ENCODE measurements at places on chromosomes 5 and 9.

DNA sequence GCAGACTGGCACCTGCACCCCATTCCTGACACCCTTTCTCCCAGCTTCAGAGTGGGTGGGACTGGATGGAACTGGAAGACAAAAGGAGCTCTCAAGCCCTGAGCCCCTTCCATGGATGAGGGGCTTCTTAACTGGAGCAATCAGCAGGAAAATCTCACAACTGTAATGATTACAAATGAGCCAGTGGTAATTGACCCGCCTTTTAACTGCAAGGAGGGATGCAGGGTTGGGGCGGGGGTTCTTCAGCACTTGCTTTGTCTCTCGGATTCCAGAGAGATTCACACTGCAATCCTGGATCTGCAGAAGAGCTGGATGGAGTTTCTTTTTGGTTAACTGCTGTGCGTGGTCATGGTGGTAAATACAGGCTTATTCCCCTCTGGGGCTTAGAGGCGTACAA lies 160.1 kb upstream of the SHB start:
- no peak for DNase-seq

GRCh38 chr5:164175083-164175482 lies 669.7 kb downstream of the MAT2B start:
- DNase-seq, result no peak

DNA sequence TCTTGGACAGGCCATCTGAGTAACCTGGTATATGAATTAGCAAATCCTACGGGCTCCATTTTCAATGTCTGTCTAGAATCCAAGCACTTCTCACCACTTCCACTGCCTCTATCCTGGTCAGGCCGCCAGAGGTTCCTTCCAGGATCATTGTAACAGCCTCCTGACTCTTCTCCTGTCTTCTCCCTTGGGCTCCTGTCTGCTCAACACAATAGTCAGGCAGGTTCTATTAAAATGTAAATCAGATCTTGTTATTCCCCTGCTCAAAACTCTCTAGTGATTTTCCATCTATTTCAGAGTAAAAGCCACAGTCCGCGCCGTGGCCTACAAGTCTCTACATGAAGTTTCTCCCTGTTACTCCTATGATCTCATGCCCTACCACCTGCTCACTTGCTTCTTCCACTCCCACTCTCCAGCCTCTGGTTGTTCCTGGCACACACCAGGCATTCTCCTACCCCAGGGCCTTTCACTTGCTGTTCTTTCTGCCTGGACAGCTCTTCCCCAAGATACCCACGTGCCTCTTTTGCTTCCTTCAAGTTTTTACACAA lies 21.7 kb downstream of the ZNF366 start:
- no peak for DNase-seq

GRCh38 chr5:179336126-179336870 lies 9.0 kb downstream of the ADAMTS2 start:
- no peak for DNase-seq

DNA sequence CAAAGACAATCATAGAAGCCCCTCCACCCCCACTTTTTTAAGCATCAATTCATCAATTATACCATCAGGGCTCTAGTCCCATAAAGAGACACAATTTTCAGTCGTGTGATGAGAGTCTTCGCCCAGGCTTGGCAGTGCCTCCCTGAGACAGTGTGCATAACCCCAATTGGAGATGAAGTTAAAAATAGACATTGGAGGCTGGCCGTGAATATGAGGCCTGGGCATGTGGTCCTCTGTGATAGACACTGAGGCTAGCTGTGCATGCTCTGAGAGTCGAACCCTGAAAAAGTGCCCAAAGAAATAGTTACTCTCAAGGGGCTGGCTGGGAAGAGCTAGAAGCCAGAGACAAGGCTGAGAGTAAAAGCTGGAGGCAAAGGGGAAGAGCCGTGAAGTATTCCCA lies 248.6 kb upstream of the NR4A3 start:
- no peak for DNase-seq

All from GF-D8 (cell line).